Transverse colon (tissue), 4 donors: ENCODE measurements at places on chromosomes 7 and 10.

DNA sequence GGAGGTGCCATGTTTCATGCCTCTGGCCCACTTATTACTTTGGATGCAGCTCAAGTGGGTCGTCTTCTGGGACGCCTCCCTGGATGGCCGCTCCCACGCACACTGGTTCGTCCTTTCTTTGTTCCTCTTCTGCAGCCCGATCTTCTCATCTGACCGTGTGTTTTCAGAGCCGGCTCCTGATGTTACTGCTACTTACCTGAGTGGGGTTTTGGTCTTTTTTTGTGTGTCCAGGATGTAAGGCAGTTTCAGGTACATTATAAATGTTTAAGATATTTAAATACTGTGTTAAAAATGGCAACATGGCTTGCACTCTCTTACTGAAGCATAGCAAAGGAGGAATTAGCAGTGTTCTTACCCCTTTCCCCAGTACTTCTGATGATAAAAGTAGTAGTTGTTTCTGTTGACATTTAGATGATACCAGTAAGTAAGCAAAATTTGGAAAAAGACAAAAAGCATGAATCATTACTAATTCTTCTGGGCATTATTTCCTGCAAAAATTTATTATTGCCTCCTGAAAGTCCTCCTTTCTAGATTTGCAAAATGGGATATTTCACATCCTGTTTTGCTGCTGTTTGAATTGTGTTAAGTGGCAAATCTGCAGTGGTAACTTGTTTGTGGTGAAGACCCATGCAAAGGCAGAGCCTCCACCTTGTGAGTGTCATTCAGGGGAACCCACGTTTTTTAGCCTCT, 59.4 kb downstream of the SHH start:
- peak; percentile 29 for DNase-seq

- no peak for DNase-seq
Observed at GRCh38 chr7:7792056-7792455, 73.6 kb upstream of the RPA3 start.

GRCh38 chr10:43943818-43944360, 295.2 kb upstream of the ZNF32 start:
- DNase-seq: no peak

DNA sequence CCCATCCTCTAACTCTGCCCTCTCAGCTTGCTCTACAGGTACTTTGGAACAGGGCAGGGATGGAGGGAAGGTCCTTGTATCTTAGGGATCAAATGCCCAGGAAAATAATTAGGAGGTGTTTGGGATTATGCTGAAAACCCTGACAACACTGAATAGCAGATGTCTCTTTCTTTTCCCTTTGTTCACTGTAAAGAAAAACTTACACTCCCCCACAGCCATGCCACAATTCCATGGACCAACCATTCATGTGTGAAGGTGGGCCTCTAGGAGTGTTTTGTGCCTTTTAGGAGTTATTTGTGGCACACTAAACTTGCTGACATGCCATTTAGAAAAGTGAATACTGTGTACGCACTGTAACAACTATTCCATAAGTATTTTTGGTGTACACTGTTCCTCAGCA, 108.1 kb downstream of the SNX10 start:
- no peak for DNase-seq

DNA sequence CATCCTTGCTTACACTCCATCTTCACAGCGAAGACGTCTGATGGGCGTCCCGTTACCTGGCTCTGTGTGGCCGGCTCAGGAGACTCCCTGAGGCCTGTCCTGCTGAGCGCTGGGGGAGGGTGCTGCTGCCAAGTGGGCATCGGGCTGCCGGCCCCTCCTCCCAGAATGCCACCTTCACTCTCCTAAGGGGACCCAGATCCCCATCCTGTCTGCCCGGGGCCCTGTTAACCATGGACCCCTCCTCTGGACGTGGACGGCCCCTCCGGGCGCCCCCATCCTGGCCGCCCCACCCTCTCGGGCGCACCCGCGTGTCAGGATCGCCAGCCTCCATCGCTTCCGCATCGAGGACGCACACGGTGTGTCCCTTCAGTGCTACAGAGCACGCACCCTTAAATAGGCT, 7.3 kb upstream of the FOXL3 start:
- no peak for DNase-seq

- no peak for DNase-seq
Observed at GRCh38 chr10:46329690-46330016, 42.9 kb downstream of the ANTXRL start.

DNA sequence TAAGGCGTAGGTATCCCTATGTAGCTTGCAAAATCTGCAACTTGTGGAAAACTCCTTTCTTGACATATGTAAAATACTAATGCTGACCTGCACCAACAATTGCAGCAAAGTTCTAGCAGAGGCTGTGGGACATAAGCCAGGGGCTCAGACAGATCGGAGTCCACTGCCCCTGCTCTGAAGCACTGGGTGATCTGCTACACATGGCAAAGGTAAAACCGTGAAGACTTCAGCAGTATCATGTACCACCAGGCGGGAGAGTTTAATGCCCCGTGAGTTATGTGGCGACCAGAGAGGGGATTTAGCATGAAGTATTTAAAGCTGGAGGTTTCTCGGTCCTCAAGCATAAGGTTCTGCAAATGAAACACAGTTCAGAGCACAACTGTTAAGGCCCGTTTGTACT, 76.4 kb downstream of the ABCC2 start:
- no peak for DNase-seq

DNA sequence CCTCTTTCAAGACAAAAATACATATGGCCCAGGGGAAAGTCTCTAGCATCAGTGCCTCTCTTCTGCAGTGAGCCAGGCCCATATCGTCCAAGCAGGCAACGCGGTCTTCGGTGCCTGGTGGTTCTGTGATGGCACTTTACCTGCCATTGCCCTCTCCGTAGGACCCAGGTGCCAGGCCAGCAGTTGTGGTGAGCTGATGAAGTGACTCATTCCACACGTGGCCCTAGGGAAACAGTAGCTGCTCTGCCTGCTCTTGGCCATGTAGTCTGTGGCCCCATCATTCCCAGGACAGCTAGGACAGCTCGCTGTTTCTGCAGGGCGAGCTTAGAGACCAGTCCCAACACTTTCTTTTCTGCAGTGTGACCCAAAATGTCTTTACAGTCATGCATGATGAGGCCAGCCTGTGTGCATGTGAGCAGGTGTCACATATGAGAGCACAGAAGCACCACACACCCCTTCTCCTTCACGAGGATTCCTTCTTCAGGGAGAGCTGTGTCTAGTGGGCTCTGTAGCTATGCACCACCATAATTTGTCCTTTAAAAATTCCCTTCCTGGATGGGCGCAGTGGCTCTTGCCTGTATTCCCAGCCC, 39.0 kb downstream of the SVIL start:
- DNase-seq: no peak

- DNase-seq: no peak
Observed at GRCh38 chr10:127195571-127196281, 665 bp downstream of the INSYN2A start.

DNA sequence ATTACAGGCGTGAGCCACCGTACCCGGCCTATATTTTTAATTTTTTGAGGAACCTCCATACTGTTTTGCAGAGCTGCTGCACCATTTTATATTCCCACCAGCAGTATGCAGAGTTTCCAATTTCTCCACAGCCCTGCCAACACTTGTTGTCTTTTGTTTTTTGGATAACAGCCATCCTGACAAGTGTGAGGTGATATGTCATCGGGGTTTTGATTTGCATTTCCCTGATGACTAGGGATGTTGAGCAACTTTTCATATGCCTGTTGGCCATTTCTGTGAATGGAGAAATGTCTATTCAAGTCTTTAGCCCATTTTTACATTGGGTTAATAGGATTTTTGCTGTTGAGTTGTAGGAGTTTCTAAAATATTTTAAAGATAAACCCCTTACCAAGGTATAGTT, 22.2 kb downstream of the ENTPD7 start:
- no peak for DNase-seq

- peak; percentile 87 for DNase-seq
Observed at GRCh38 chr7:131507592-131508331, 48.7 kb downstream of the PODXL start.
